ENCODE measurements at places on chromosomes 16 and 17.

GRCh38 chr17:79019632-79020584 lies 4.1 kb upstream of the C1QTNF1 start:
- DNase-seq, result peak; percentile 78

DNA sequence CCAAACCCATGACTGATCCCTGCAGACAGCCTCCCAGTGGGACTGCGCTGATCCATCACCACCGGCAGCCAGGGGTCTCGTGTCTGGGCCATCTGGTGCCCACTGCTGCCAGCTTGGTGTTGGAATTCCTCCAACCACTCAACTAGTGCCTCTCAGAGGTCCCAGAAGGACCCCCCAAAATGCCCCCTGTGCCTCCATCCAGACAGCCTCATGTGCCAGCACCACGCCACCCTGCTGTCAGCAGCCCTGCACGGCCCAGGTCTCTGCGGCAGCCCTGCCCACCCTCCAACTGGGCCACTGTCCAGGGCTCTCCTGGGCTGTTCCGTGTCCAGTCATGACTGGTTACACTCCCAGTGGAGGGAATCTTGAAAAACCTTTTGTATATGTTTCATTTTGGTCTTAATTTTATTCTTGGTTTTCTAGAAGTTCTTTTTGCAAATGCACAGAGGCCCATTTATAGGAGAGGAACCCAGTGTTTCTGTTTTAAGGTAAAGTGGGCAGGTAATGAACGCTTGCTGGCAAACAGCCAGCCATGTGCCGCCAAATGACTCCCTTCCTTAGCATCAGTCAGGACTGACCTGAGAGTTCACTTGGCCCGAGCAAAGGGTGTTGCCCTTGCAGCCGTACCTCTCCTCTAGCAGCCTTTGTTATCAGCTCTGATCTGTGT lies 34.6 kb downstream of the GRIN2C start:
- DNase-seq, result no peak

DNA sequence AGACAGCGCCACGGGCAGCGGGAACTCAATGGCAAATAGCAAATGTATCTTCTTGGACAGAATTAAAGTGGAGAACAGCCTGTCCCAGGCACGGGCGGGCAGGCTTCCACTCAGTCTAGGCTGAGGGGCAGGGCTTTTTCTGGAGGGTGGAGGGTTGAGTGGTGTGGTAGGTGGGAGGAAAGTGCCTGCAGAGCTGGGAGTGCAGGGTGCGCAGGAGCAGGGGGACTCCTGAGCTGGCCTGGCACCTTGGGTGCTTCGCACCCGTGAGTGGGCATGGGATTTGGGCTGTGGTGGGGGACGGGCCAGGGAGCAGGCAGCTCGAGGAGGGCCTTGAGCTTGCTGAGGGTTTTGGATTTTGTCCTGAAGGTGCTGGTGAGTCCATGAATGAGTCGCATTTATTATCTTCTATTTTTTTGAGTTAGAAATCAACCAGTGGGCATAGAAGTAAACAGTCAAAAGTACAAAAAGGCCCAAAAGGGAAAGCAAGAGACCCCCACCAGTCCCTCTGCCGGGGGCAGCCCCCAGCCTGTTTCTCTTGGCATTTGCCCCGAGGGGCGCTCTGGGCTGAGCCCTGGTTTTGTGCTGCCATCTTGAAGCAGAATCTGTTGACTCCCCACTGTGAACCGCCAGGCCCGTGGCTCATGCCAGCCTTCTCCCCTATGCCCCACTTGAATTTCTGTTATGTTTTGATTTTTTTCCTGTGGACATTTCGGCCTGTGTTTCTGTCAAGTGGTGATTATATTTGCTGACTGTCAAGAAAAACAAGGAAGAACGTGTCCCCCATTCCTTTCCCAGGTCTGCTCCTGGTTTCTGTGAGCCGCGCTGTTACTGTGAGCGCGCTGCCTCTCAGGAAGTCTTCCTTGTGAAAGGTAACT lies 8.2 kb downstream of the ADORA2B start:
- DNase-seq, result no peak

DNA sequence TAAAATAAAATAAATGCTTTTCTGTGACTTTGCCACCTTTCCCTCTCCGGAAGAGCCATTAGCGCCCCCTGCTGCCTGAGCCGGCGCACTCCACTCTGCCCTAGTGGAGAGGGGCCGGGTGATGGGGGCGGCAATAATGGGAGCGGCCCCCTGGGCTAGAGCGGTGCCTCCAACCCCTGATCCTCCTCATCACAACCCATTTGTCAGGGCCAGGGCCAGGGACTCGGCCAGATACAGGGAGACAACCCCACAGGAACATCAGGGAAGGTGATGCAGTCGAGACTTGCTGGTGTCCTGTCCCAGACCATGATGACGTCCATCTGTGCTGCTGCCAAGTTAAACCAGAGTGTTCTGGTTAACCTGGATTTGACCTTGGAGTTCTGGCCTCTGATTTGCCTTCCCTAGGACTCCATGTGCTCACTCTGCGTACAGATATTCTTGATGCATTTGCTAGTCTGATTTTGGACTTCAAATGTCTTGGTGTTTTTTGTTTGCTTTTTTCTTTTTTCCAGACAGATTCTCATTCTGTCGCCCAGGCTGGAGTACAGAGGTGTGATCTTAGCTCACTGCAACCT lies 46.1 kb upstream of the BPTF start:
- peak; percentile 61 for DNase-seq

GRCh38 chr17:79840269-79840988 lies 1.2 kb upstream of the CBX4 start:
- peak; percentile 31 for DNase-seq

DNA sequence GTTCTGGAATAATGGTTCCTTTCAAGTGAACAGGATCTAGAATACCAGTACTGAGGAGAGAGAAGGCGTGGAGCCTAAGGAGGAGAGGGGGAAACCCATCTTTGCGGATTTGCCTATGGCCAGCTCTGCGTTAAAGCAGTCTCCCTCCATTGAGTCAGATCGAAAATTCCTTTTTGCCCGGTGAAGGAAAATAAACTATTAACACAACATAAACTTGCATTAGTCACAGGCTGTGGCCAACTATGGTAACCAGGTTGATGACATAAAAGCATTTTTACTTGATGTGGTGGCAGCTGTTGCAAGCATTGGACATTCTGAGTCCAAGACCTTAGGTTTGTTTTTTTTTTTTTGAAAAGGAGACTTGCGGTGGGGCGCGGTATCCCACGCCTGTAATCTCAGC lies 8.9 kb downstream of the LDAF1 start:
- DNase-seq, result peak; percentile 98

- peak; percentile 45 for DNase-seq
Measured at GRCh38 chr16:75420987-75421819, 12.1 kb downstream of the CFDP1 start.

DNA sequence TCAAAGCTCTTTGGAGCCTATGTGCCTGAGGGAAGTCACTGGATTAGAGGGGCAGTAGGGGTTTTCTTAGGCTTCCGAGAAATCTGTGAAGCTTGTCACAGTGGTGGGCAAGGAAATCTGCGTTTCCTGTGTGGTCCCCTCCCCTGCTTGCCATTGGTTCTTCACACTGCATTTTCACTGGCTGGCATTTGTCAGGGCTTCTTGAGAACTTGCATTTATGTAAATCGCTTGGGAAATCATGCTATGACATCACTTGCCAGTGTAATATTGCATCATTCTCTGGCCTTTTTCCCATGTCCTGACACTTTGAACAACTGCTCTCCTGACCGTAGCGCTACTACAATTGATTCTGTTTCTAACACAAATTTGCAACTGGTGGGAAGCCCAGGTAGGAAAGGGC lies 1.8 kb downstream of the CACNG3 start:
- no peak for DNase-seq

GRCh38 chr16:89065458-89065822 lies 28.2 kb upstream of the ACSF3 start:
- no peak for DNase-seq

- DNase-seq, result no peak
Measured at GRCh38 chr17:73802314-73802713, 158.1 kb upstream of the SDK2 start.

- DNase-seq, result peak; percentile 43
Measured at GRCh38 chr17:17849845-17850373, 13.1 kb upstream of the SREBF1 start.
